ENCODE measurements at places on chromosomes 7 and 10.

DNA sequence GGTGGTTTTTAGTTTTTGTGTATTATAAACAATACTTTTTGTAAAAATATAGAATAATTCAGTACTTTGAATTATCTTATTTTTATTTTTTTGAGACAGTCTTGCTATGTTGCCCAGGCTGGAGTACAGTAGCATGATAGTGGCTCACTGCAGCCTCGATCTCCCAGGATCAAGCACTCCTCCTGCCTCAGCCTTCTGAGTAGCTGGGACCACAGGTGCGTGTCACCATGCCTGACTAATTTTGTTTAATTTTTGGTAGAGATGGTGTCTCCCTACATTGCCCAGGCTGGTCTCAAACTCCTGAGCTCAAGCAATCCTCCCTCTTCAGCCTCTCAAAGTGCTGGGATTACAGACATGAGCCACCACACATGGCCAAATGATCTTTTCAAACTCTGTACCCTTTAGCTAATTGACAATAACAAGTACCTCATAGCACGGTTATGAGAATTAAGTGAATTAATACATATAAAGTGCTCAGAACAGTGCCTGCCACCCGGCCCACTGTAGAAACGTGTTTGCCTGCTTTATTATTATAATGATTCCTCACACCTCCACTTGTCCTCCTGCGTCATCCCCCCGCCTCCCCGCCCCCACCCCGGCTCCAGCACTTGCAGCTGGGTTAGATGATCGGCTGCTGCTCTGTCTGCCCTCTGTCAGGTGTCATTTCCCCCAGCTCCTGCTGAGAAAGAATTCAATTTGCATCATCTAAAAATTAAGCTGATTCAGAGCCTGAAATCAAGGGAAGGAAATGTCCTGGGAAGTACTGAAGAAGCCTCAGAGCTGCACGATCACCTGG is 53.6 kb upstream of the NRF1 start:
- no peak for DNase-seq

DNA sequence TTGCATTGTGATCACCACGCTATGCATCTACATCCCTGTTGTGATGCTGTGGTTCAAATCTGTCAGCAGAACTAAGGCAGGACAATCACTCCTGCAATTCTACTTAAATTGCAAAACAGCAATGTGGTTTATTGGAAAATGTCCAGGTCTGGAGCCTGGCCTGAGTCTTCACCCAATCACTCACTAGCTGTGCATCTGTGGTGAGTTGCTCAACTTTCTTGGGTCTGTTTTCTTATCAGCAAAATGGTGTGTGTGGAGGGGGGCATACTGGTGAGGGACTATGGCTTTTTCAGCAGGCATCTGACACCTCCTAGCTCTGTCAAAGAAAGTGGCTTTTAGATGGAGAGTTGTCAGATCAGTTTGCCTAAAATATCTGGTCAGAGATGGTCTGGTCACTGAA is 108.3 kb upstream of the FEZF1 start:
- peak; percentile 94 for DNase-seq

- no peak for DNase-seq
These were observed 59.4 kb downstream of the PLPP4 start for GRCh38 chr10:120516426-120516825.

DNA sequence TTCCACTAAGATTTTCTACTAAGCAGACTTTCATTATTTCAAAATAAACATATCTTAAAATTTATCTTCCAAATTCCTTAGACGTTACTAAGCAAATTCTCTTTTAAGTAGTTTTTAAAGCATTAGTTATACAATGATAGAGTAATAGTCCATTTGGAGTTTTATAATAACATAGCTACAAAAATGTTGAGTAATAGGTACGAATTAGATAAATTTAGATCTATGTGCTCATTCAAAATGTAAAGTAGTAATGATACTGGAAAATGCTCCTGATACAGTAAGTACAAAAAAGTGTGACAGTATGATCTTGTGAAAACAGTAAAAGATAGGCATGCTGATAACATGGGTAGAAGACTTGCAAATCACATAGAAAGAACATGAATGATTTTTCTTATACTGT is 4.5 kb downstream of the DMTF1 start:
- peak; percentile 47 for DNase-seq

DNA sequence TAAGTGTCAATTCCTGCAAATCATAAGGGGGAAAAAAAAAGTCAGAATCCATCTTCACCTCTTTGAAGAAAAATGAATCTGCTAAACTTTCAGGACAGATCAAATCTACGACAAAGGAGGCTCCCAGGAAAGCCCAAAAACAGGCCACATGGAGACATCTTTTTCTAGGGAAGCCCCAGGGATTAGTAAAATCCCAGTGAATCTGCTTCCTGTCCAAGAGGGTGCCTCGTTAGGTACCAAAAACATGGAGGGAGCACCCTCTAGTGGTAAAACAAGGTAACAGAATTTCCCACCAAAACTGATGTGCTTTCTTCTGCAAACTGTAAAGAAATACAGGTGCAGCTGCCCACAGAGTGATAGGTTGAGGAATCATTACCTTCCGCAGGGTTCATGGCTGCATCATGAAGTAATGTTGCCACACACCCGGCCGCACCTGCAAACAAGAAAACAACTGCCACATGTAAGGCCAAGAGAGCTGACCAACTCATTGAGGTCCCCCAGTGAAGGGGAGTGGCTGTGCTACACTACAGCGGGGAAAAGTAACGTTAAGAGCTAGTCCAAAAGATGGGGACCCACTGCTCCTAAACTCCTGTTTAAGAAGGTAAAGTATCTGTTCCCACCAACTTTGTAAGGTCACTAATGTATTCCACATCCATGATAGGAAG is 7.9 kb downstream of the SLC25A28 start:
- peak; percentile 73 for DNase-seq

DNA sequence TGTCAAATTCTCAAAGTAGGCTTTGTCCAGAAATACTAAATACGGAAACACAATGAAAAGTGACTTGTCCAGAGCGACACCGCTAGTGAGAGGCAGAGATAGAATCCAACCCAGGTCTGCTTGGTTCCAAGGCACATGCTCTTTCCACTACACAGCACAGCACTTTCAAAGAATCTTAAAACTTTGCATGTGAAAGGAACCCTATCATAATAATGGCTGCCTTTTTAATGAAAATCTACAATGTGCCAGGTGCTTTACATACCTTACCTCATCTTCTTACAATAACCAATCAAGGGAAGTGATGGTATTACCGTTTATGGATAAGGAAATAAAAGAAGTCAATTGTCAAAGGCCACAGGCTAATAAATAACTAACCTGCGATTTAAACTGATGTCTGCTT is 2.6 kb downstream of the CHCHD3 start:
- DNase-seq = no peak

DNA sequence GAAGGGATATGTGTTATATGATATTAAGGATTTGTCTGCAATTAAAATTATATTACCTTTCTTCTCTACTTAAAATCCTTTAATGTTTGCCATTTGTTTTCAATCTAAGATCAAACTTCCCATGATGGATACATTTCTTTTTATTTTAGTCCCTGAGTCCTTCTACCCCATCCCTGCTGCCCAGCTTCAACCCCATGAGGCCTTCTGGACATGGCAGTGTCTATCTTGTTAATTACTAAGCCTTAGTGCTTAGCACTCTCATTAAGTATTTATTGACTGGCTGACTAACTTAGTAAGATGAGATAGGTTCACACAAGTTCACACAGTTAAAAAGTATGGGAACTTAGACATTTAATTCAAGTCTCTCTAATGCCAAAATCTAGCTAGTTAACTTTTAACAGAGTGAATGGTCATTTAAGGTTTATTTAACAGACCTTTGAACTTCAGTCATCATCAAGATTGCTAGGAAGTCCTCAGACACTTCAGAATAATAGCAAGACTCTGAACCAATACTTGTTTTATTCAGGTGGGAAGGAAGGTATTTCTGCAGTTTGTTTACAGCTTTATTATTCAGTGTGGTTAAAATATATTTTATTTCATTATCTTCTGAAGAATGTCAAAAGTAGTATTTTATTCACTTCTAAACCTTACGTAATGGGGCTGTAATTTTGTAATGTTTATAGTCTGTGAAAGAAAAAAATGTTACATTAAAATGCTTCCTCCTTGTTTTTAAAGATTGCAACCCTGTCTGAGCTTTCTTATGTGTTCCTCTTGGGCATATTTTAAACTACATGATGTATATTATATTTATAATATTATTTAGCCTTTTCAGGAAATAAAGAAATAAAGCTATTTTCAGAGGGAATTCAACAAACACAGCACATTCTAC is 848.9 kb downstream of the REEP3 start:
- no peak for DNase-seq

- no peak for DNase-seq
These were observed 1.7 kb downstream of the ADRB1 start for GRCh38 chr10:114045136-114046086.

DNA sequence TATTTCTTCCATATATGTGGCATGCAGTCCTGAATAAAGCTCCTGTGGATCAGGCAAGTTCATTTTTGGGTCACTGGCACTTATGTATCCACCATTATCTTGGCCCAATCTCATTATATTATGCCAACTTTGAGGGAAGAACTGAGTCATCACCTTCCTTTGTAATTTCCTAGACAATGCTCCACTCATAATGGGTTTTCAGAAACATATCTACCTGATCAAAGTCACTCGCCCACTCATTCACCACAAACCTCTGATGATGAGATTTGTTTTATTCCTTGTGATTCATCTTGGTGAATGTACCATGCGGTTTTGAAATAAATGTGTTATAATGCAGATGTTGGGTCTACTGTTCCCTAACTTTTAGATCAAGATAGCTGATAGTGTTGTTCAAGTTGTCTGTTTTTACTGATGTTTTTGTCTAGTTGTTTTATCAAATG is 525.8 kb downstream of the KIF20B start:
- DNase-seq = peak; percentile 91
